Left cardiac atrium (tissue), 4 donors: ENCODE measurements at places on chromosomes 16 and 17.

DNA sequence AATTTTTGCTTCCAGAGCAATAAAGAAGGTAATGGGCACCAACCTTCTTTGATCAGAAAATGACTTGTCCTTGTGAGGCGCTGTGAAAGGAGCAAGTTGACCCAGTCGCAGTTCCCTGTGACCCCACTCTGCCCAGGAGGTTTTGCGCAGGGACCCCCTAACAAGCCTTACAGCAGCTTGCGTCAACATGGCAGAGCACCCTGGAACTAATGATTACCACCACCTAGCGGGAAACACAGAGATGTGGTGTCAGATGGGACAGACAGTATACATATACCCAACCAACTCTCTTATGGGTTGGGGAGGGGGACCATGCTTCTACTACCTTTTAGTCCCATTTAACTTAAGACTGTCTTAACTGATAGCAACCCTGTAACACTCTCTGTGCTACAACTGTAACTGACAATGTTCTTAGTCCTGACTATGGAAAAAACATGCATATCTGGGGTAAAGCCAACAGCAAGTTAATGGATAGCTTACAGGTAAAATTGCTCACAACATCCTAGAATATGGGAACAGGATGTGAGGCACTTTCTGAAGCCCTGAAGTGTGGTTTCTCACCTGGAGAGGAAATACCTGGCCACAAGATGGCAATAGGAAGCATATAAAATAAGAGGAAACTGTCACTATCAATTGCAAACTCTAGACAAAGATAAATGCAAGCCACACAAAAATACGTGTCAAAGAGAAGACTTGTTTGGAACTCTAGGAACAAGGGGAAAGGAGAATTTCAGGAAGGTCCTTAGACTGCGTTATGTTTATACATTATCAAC, 3.0 kb downstream of the KARS1 start:
- no peak for DNase-seq

- no peak for DNase-seq
Measured at GRCh38 chr17:78538033-78538776, 39.0 kb downstream of the DNAH17 start.

GRCh38 chr17:59626756-59627155, 7.1 kb downstream of the CLTC start:
- DNase-seq: no peak

- peak; percentile 24 for DNase-seq
Measured at GRCh38 chr17:42920922-42921321, 20.3 kb downstream of the G6PC1 start.

DNA sequence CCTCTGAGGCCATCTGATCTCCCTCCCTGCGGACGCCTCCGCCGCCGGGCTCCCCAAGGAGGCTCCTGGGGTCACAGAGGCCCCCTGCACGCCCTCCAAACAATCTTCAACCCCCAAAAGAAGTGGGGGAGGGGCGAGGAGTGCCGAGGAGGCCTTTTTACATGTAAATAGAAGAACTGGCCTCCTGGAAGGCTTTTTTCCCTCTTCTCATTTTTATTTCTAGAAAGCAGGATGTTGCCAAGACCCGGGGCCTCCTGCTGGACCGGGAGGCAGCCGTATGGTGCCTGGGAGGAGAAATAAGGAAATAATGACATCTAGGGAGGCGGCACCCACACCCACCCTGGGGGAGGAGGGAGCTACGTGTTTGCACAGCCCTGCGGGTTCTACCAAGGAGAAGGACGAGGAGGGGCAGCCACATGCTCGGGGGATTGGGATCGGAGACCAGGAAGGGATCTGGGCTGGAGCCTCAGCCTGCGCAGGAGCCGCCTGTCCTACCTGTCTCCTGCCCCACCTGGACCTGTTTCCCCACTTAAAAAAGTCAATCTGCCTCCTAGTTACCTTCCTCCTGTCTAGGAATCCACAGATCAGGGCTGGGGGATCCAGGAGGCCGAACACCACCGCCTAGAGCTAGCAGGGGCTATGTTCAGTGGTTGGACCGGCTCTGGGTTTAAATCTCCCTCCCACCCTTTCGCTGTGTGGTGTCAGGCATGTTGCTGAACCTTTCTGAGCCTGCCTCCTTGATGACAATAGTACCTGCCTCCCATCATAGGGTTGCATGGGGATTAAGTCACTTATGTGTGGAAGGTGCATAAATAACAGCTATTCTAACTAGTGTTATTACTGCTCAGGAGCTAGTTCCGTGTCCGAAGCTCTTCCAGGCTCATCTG, 175.7 kb upstream of the GSE1 start:
- peak; percentile 47 for DNase-seq
